Type B pancreatic cell (in vitro differentiated cells): ENCODE measurements at places on chromosomes 6 and 20.
A peak's percentile ranks its signal among the peaks of the same experiment; 100 is the strongest.

GRCh38 chr6:82057846-82058554 is 189.5 kb downstream of the IBTK start:
- no peak for DNase-seq

DNA sequence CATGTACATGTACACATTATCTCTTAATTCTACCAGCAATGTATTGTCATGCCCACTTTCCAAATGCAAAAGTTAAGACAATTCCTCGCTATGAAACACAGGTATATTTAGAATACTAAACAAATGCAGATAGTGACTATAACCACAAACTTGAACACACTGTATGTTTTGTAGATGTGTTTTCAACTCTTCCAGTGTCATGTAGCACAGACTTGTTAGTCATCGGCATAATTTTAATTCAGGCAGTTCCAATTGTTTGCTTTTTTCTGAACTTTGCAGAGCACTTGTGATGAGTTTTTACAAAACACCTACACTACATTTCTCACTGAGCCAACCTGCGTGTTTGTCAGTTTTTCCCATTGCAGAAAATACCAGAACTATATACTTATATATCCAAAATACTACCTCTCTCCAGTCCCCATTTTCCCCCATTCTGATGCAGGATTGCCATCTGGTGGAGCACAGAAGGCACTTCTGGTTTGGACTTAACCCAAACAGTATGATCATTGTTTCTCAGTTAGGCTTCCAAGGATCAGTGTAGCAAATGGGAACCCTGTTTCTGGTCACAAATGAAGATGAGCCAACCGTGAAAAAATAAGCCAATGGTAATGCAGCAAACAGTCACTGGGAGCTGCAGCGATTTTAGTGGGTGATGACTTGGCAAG is 143.4 kb downstream of the ADGRB3 start:
- DNase-seq = no peak

DNA sequence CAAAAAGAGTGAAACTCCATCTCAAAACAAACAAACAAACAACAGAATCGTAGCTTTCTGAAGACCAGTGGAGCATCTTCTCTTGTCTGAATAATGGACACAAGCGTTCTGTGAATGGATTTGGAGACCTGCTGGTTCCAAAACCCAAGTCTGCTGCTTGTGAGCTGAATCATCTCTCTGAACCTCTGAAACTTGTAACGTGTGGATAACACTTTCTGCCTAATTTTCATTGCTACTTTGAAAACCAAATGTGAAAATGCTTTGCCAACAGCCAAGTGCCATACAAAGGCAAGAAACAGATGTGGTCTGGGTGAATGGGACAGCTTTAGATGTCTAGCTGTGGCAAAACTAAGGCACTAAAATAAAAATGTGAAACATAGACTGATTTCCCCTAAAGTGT is 44.3 kb downstream of the PHACTR1 start:
- no peak for DNase-seq

DNA sequence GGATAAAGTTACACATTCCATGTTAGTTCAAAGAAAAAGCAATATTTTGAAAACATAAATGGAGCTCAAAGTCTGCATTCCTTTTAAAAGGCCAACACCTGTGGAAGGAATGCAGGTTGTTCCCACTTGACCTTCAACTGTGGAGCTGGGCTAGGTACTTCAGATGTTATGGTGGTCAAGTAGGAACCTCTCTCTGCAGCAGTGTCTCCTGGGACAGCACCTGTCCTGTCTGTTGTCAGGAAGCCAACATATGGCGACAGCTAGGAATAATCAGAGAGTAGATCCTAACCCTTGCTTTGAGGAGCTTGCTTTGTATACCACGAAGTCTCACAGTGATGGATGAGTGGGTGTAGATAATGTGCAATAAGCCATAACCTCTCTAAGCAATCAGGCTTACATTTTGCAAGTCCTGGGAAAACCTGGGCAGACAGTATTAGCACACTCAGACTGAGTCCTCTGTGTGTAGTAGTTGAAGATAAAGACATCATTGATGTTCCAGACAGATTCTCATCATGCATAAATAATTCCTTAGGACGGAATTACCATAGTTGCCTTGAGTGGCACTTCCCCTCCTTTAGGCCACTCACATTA is 347.5 kb downstream of the PRL start:
- DNase-seq = no peak

- peak; percentile 74 for DNase-seq
These were observed 600 bp downstream of the SEC63 start for GRCh38 chr6:107957308-107957908.

- DNase-seq = no peak
These were observed 115.2 kb downstream of the MRPL14 start for GRCh38 chr6:44012078-44012493.

- DNase-seq = peak; percentile 63
These were observed 3.6 kb upstream of the MYLK2 start for GRCh38 chr20:31815408-31816188.
